GM12892 (cell line): ENCODE measurements at places on chromosomes 11 and 22.

DNA sequence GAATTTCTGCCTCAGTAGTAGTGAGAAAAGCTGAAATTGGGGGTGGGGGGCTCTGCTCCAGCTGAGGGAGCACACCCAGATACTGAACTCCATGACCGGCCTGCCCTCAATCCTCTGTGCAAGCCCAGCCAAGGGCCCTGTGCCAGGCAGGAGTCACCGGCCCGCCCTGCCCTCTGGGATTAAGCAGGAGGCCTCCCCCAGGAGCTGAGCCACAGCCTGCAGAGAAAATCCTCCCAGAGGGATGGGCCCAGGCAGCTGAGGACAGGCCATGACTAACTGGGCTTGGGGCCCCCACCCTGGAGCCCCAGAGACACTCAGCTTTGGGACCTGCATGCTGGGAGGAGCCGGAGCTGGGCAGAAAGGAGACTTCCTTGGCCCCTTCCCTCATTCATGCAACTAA lies 48.8 kb downstream of the MN1 start:
- no peak for DNase-seq

DNA sequence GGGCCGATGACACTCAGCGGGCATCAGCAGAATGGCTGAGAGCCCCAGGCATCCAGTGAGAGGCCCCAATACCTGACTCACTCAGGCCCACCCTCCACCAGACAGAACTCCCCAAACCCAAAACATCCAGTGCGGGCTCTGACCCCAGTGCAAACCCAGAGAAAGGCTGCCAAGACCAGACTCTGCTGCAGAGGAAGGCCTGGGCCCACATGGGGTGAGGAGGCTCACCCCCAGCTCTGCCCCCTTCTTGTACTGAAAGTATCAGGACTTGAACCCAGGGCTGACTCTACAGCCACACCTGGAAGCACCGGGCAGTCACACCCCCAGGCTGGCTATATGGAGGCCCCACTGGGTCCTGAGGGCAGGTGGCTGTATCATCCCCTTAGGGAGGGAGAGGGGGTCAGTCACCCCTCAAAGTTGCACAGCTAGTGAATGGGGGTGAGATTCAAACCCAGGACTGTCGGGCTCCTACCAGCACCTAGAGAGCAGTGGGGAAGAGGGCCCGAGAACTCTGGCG lies 49.3 kb downstream of the IGLL1 start:
- DNase-seq: no peak

GRCh38 chr11:14270690-14271542 lies 88.1 kb downstream of the RRAS2 start:
- DNase-seq: no peak

- no peak for DNase-seq
Observed at GRCh38 chr22:25655371-25655935, 86.5 kb upstream of the MYO18B start.

DNA sequence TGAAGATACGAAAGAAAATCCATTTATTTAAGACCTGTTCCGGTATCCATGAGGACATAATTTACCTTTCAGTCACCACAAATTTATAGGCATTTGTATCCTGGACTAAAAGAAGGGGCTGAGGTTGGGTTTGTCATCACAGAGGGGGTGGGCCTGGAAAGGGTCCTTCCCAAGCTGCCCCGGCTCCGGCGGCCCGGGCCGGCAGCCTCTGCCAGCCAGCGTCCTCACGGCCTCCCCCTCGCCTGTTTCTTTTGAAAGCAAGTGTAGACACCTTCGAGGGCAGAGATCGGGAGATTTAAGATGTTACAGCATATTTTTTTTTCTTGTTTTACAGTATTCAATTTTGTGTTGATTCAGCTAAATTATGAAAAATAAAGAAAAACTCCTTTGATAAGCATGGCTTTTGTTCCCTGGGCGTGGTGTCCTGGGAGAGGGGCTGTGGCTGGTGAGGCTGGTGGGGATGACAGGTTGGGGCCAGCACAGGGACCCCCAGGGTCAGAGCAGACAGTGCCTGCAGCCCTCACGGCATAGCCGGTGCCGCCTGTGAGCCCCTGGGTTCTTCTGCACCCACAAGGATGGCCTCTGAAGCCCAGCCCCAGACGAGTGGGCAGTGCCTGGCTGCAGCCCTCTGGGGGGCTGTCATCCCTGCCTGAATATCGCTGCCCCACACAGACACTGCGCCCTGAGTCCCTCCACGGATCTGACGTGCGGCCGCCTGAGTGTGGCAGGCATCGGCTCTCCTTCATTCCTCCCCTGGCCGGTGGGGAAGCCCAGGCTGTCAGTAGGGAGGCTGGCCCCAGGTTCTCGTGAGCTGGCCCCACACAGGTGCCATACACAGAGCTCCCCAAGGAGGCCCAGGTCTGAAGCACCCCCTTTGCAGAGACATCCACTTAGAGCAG lies 1075.9 kb downstream of the BRD1 start:
- DNase-seq: no peak

DNA sequence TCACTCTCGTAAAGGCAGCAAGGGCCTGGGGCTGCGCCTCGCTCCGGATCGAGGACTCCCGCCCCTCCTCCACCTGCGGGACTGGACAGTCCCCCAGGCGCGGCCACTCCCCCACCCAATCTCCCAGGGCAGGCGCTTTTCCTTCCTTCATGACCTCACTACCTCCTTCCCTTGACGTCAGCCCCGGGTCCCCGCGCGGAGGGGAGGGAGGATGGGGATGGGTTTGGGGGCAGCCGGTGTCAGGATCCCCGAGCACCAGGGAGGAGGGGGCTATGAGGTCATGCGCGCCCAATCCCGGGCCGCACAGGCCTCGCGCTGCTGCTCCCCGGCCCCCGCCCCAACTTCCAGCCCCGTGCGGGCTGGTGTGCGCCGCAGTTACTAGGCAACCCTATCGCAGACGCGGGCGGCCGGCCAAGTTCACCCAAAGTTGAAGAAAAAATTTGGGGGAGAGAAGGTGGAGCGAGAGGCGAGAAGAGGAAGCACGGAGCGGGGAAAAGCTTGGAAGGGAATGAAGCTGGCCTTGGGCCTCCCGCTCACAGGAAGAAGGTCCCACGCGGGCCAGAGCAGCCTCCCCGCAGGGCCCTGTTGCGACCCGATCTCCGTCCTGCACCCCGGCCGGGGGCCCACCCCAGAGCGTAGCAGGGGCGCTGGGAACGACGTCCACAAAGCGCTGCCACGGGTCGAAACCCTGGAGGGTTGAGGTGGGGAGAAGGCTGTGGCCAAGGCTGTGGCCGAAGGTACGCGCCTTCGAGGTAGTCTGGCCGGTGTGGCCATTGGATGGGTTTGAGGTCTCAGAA lies 8.3 kb downstream of the WT1 start:
- DNase-seq: no peak

- DNase-seq: no peak
Observed at GRCh38 chr11:76694664-76695063, 24.1 kb upstream of the LRRC32 start.
